Stomach (tissue), 19 donors: ENCODE measurements at places on chromosomes 11 and 22. TPM values are rescaled to one million over a fixed set of nuclear protein-coding genes. Genes with fewer than 3 reads are reported as not detected.

Gene OR5M10
- not detected for polyA plus RNA-seq

Gene TIMP3
- 39.4 TPM for polyA plus RNA-seq

Gene MDK
- polyA plus RNA-seq = 29.2 TPM

- no peak for DNase-seq
- H3K4me3 ChIP-seq = no peak overlapping the region
- H3K36me3 ChIP-seq = no peaks in the 10 kb centered on the region
- H3K27me3 ChIP-seq = peaks cover 9% of the 10 kb centered on the region
Observed at GRCh38 chr22:31143038-31143437, 2.7 kb upstream of the PLA2G3 start.

Gene CCDC15
- 0.68 TPM for polyA plus RNA-seq

Gene HORMAD2
- polyA plus RNA-seq = not detected

Gene LRRC74B
- polyA plus RNA-seq = not detected

GRCh38 chr11:35981581-35981980, 37.7 kb downstream of the LDLRAD3 start:
- DNase-seq = peak; percentile 55
- peaks cover 31% of the 10 kb centered on the region for H3K4me1 ChIP-seq

DNA sequence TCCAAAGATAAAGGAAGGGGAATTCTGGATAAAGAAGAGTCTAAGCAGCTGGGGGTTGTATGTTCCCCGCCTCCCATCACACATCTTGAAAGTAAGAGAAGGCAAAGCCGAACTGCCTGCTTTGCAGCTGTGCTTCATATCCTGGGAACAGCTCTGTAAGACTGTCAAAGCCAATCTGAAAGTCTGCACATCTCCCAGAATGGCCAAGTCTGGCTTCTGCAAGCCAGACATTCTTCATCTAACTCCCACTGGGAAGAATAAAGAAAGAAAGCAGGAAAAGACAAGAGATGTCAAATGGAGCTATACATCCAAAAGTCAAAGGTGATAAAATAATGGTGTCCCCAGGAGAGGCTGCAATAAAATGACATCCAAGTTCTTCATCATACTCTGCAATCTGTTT, 15.4 kb downstream of the MORC2 start:
- H3K27ac ChIP-seq = no peak overlapping the region
- H3K36me3 ChIP-seq = peaks cover 16% of the 10 kb centered on the region
- H3K4me3 ChIP-seq = no peak overlapping the region

DNA sequence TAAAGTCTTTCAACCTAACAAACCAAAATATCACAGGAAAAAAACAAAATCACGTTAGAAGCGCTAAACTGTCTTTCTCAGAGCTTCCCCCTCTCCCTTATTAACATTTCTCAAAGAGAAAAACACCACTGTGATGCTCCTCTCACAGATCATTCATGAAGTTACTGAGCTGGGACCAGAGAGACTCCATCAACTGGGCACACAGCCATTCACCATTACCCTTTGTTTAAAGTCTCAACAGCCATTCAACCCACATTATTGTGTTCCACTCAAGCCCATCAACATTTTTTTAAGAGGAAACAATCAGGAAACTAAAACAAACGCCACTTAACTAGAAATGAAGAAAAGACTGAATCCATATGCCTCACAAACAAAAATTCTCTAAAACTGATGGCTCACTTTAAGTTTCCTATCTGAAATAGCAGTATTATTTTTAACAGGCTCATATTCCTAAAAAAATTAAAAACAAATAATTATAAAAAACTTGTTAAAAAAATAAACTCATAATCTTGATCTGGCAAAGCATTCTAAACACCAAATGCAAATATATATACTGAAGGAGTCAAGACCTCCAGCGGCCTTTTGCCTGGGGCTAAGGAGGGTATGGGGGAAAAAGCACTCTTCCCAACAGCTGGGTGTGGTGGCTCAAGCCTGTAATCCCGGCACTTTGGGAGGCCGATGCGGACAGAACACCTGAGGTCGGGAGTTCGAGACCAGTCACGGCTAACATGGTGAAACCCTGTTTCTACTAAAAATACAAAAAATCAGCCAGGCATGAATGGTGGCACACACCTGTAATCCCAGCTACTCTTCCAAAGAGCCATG, 14.0 kb downstream of the CELF1 start:
- no peaks in the 10 kb centered on the region for H3K36me3 ChIP-seq
- peak; percentile 55 for DNase-seq
- no peaks in the 10 kb centered on the region for H3K27me3 ChIP-seq
- H3K4me3 ChIP-seq = no peak overlapping the region
- peaks cover 96% of the 10 kb centered on the region for H3K4me1 ChIP-seq

GRCh38 chr11:72755713-72756285, 3.6 kb upstream of the ARAP1 start:
- H3K27ac ChIP-seq = no peak overlapping the region
- H3K4me1 ChIP-seq = peaks cover 43% of the 10 kb centered on the region

DNA sequence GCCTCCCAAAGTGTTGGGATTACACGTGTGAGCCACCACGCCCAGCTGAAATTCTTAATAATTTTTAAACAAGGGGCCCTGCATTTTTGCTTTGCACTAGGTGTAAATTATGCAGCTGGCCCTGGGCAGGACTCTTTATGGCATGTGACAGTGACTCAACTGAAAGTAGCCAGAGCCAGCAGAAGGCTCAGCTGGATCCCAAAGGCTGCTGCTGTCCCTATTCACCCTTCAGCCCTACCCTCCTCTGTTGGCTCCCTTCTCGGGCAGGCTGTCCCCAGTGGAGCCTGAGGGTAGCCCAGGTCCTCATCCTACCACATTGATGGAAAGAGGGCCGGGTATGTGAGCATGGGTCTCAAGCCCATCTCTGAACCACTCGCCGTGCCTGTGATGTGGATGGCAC, 45.6 kb downstream of the CD82 start:
- peaks cover 34% of the 10 kb centered on the region for H3K36me3 ChIP-seq
- H3K4me3 ChIP-seq = no peak overlapping the region
- H3K4me1 ChIP-seq = peaks cover 22% of the 10 kb centered on the region
